ENCODE measurements at places on chromosomes 16 and 17. TPM values are rescaled to one million over a fixed set of nuclear protein-coding genes. Genes with fewer than 3 reads are reported as not detected.
A peak's percentile ranks its signal among the peaks of the same experiment; 100 is the strongest.

The ATP2A1 gene
- total RNA-seq: 7.8 TPM

- no peak for DNase-seq
Observed at GRCh38 chr16:25005445-25006306, 9.5 kb downstream of the ARHGAP17 start.

DNA sequence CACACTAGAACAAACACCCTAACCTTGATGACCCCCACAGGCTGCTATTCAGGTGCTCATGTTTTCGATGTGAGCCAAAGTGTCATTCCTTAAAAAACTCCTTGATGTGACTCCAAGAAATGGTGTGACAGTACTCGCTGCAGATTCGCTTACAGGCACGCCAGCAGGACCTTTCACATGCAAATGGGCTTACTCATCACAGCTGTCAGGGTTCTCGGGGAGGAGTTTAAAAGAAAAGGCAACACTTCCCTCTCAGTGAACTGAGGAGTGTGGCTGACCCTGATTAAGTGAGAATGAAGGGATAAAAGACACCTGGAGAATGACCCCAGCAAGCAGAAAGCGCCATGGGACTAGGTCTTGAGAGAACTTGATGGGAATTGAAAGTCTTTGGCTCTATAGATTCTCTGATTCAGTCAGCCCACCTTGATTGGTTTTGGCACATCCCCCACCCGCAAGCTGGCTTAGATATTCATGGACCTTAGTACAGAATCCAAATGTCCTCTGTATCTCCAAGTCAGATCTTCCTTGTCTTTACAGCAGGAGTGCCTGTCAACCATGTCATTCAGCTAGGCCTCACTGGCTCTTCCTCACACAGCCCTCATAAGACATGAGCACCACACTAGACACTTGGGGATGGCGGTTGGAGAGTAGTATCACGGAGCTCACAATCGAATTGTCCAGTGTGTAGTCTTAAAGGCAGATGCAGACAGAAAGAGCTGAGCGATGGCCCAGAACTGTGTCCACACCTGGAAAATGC is 82.6 kb downstream of the HIC1 start:
- no peak for DNase-seq

DNA sequence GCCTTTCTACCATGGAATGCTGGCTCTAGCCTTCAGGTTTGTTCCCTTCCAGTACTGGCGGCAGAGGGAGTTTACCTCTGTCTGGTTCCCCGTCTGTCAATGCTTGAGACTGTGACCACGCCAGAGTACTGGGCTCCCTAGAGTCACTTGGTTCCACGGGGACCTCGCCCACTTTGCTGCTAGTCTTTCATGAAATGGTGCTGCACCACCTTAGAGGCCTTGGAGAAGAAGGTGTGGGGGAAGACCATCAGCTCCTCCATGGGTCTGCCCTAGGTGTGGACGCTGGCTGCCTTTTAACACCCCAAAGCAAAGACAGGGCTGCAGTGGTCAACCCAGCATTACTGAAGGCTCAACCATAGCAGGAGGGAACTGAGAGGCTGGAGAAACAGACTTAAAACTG is 55.3 kb upstream of the KSR1 start:
- DNase-seq: no peak

DNA sequence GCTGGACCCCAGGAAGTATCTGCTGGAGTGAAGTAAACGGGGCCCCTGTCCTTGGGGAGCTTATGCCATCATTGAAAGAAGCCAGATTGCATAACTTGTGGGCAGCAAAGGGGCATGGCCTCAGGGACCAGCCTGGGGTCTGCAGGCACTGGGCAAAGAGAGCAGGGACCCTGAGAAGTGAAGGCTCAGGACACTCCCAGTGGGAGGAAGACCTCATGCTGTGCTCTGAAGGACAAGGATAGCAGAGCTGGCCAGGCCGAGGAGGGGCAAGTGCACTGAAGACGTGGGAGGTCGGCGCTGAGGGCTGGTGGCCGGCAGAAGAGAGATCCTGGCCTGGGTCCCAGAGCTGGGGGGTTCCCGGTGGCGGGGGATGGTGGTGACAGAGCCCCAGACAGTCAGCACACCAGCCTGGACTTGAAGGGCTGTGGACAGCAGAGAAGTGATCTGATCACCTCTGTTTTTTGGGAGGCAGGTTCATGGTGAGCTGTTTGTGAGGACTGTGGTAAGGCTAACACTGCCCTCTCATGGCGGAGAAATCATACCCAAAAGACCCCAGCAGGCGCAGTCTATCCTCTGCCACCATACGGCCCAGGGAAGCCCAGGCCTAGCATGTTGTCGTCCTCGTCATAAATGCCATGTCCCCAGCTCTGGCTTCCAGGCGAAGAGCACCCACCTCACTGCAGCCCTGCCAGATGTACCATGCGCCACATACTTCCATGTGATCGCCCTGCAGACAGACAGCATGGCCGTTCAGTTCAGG is 7.1 kb upstream of the CNP start:
- peak; percentile 41 for DNase-seq

DNA sequence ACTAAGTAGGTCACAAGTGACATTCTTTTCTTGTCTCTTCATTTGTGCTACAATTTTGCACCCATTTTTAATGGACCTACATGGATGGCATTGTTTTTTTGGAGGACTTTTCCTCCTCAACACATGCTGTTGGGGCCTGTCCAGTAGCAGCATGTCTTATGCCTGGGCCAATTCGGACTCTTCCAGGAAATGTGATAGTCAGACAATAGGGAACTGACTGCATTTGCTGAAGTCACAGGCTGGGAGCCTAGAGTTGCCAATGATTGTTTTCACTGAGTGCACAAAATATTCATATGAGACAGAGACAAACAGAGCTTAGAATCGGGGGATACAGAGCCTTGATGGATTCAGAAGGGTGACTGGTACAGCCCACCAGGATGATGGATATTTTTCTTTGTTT is 867.3 kb upstream of the GOT2 start:
- DNase-seq: no peak

DNA sequence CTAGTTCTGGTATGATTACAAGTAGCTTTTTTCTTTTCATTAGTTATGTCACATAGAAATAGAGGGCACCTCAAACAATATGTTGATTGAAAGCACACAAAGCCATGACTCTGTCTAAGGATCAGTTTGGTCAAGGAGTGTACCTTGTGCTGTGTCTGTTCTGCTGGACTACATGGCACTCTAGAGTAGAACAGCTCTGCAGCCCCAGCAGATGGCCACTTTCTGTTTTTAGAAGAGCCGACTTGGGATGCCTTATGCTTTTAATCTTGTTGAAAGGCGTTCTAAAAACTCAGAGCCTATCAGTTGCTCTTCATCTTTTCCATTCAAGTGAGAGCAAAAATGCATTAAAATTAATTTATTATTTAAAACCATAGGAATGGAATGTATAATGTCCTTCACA is 49.3 kb upstream of the CA10 start:
- DNase-seq: peak; percentile 94

DNA sequence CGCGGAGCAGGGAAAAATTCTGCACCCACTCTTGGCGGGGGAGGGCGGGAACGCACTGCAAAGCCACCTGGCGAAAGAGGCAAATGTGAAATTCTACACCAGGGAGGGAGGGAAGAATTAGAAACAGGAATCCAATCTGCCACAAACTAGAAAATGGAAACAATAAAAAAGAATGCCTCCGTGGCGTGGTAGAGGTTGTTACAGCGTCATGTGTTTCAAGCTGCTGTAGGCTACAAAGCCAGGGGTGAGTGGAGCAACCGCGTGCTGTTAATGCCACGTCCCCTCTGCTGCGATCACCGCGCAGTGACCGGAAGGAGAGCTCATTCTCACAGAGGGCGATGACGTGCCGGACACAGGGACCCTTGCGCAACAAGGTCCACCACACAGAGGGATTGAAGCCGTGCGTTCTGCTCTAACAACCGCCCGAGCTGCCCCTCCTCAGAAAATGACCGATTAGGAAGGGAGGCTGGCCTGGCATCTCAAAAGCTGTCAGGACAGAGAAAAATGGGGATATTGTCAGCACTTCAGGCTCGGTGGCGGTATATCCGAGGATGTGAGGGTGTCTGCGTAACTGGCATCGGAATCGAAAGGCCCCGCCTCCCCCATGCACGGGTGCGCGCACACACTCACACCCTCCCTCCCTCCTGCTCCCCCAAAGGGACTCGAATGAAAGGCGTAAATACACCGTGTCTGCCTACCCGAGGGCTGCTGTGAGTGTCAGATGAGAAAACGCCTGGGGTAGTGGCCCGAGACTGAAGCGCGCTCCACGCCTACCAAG is 70.8 kb upstream of the TNRC6C start:
- peak; percentile 73 for DNase-seq

GRCh38 chr16:83983491-83983890 is 15.4 kb downstream of the NECAB2 start:
- DNase-seq: no peak

Data from G401 (cell line).